ENCODE measurements at places on chromosomes 13 and 19.

- DNase-seq, result no peak
These were observed 215.0 kb downstream of the DCLK1 start for GRCh38 chr13:35916146-35916545.

- no peak for DNase-seq
These were observed 231.5 kb upstream of the SPRY2 start for GRCh38 chr13:80572308-80572922.

DNA sequence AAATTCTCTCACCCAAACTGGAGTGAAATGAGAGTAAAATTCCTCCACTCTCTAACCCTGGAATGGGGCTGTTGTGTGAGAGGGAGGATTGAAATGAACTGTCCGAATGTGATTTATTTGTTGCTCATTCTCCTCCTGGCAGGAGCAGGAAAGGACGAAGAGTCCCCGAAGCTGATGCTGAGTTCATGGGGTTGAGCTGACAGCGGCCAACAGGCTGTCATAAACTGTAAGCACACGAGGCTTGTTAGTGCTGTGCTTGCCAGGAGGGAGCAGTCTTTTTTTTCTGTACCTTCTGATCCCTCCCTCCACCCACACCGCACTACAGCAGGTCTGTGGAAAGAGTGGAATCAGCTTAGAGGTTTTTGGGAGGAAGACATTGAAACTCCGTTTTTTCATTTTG is 33.1 kb upstream of the ZNF331 start:
- no peak for DNase-seq

- DNase-seq, result no peak
These were observed 1343.9 kb upstream of the MIR17HG start for GRCh38 chr13:90003566-90003965.

DNA sequence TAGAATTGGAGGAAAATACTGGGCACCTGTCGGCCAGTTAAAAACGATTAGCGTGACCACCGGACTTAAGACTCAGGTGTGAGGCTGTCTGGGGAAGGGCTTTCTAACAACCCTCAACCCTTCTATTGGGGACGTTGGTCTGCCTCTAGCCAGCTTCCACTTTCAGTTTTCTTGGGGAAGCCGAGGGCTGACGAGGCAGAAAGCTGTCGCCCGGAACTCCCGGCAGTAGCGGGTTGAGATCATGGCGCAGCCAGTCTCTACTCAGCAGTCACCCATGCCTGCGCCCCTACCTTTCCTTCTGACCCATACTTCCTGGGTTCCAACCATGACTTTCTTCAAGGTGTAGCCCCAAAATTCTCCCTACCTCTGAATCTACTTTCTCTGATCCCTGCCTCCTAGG is 1424.1 kb downstream of the SLITRK1 start:
- no peak for DNase-seq

All from stimulated activated CD4-positive, alpha-beta T cell treated with anti-CD3 and anti-CD28 coated beads, Interleukin-1b, Interleukin-23, amount 100 ng/mL, for 48 hours (primary cell).